ENCODE measurements at places on chromosomes 12 and 14.

- no peak for DNase-seq
Measured at GRCh38 chr12:92395322-92395721, 249.7 kb upstream of the BTG1 start.

- no peak for DNase-seq
Measured at GRCh38 chr12:41531147-41531829, 343.2 kb downstream of the PDZRN4 start.

- DNase-seq, result no peak
Measured at GRCh38 chr12:66984962-66985361, 284.2 kb upstream of the CAND1 start.

- no peak for DNase-seq
Measured at GRCh38 chr12:55008944-55009585, 10.7 kb upstream of the NEUROD4 start.

DNA sequence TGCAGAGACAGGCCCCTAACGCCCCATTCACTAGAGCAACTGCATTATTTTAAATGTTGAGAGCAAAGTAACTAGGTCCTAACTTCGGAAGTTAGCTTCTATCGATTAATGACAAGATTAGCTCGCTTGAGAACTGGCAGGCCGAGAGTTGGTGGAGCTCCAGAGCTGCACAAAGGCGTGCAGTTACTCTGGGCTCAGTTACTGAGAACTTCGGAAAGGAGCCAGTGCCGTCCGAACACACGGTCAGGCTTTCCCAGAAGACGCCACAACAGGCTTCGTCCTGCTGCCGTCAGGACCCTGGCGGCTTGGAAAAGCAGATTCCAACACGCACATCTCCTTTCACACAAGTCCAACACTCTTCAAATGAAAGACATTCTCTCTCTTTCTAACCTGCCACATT is 45.4 kb upstream of the TESC start:
- DNase-seq, result no peak

DNA sequence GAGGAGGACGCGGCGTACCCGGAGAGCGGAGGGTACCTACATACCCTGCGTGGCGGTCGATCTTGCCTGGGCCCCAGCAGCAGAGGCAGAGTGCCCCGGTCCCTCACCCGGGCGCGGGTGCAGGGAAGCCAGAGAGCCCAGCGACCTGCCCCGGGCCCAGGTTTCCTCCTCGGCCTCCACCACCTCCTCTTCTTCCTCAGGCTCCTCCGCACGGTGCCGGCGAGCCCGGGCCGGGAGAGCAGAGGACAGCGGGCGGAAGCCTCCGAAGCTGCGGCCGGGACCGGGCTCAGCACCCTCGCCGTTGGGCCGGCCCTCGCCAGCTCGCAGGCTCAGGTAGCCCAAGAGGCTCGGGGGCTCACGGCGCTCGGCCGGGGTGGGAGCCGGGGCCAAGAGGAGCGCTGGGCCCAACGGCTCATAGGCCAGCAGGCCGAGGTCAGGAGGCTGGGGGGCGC is 6.6 kb downstream of the ZNF219 start:
- no peak for DNase-seq

DNA sequence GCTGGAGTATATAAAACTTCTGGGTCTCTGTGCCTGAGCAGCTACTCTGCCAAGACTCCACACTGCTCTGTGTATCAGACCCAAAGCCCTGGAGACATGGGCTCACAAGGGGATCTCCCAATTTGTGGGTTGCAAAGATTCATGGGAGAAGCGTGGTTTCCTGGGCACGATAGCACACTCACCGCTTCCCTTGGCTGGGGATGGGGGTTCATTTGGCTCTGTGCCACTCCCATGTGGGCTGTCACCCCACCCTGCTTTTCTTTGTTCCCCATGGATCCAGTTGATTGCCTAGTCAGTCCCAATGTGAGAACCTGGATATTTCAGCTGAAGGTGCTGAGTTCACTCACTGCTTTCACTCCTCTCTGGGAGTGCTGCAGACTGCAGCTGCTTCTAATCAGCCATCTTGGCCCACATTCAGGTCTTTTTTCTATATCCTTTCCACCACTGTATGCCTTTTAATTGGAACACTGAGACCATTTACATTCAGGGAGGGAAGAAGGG is 40.0 kb upstream of the PCNX4 start:
- no peak for DNase-seq

DNA sequence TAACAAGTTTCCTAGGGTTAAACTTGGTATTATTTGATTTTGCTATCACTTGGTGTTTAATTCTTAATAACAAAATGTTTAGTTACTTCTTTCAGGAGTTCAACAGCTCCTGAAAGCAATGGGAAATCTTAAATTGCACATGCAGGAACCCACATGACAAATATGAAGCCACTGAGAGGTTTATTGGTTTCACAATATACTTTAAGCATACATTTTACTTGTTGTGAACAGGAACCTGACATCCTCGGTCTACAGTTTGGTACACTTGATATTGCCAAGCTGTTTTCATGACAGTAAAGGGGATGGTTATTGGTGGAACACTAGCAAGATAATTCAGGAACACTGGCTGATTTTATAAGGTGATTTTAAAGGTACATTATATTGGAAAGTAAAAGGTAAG is 46.2 kb downstream of the SLC38A1 start:
- no peak for DNase-seq

DNA sequence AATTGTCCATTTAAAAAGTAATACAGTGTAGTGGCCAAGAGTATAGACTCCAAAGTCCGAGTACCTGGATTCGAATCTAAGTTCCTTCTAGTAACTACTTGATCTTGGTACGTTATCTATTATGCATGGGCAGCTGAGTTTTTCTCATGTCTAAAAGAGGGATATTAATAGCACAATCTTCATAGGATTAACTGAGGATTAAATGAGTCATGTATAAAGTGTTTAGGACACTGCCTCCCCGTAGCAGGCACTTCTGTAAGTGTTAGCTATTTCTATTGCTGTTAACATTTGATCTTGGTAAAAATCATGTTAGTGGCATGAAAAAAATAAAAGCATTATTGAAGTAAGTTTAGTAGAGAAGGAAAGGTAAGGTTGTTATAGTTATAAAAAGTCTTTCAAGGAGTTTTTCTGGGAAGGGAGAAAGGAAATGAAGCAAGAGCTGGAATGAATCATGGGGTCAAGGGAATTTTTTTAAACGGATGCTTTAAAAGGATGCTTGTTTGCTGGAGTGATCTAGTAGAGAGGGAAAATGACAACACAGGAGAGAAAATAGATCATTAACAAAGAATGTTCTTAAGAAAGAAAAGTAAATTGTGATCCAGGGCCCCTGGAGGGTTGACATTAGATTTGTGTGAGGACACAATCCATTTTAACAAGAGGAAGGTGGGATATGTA is 502.2 kb upstream of the USP15 start:
- DNase-seq, result no peak

DNA sequence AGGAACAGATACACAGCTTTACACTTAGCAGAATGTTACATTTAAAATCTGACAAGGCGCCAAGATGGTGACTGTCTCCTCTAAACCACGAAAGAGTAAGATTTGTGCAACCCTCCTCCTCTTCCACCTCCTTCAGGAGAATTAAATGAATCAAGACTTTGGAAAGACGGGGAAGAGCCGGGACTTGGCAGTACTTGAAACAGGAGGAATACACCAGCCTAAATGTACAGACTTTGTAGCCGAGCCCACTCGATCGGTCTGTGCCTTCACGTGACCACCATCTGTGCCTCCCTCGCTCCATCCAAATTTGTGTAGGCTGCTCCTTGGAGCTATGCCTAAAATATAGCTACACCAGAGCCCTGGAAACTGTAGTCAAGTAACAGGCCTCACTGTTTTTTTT is 38.3 kb downstream of the SSPN start:
- DNase-seq, result no peak

GRCh38 chr14:61472011-61472672 is 150.8 kb downstream of the PRKCH start:
- DNase-seq, result peak; percentile 35

DNA sequence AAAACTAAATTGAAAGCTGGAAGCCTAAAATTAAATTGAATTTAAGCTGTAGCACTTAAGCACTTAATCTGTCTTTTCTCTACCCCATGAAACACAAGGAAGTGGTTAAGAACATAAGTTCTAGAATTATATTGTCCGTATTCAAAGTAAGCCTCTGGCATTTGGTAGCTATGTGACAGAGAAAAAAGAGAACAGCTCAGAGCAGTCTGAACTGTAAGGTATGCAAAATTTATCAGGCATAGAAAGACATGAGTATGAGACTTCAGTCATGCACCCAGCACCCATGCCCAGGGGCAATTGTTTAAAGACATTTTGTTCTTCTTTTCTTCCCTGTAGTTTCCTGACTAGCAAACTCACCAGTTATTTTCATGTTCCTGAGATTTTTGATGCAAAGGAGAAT is 116.7 kb downstream of the KCNMB4 start:
- no peak for DNase-seq
